Activated T-helper 1 cell treated with anti-CD3 and anti-CD28 coated beads, Interleukin-2, amount 50 U/mL, for 16 hours (primary cell): ENCODE measurements at places on chromosomes 2 and 18.

DNA sequence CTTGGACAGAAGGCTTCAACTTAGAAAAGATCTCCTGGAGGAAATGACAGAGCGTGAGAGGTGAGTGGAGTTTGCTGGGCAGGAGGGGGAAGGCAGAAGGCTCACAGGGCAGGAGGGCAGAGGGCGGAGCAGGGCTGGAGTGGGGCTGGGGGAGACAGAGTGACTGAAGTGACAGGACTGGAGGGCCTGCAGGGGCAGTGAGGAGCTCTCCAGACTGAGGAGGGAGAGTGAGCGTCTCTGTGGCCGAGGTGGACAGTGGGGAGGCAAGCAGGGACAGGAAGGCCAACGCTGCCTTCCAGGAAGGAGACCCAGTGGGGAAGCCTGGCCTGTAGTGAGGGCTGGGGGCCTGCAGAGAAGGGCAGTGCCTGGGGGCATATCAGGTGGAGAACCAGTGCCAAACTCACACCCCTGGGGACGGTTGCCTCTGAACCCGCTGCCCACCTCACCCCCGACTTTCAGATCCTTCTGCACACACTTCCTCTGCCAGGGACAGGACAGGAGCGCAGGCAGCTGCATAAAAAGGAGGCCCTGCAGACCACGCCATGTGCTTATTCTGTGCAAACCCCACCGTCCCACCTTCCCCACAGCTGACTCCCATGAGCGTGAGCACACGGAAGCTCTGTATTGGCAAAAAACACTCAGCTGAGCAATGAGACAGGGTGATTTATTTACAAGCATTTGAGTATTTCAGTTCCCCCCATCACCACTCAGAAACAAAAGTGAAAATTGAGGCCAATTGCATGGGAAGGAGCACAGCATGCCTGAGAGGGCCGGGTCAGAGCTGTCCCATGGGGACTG lies 244.3 kb downstream of the FAM210A start:
- no peak for DNase-seq

GRCh38 chr18:56516789-56517188 lies 121.6 kb downstream of the TXNL1 start:
- DNase-seq = no peak

GRCh38 chr2:67548317-67549201 lies 151.4 kb downstream of the ETAA1 start:
- no peak for DNase-seq

- no peak for DNase-seq
Measured at GRCh38 chr2:39023649-39024048, 97.2 kb downstream of the SOS1 start.

- no peak for DNase-seq
Measured at GRCh38 chr2:18833941-18834340, 244.6 kb upstream of the NT5C1B start.

- DNase-seq = no peak
Measured at GRCh38 chr2:127187081-127187775, 32.9 kb downstream of the CYP27C1 start.

DNA sequence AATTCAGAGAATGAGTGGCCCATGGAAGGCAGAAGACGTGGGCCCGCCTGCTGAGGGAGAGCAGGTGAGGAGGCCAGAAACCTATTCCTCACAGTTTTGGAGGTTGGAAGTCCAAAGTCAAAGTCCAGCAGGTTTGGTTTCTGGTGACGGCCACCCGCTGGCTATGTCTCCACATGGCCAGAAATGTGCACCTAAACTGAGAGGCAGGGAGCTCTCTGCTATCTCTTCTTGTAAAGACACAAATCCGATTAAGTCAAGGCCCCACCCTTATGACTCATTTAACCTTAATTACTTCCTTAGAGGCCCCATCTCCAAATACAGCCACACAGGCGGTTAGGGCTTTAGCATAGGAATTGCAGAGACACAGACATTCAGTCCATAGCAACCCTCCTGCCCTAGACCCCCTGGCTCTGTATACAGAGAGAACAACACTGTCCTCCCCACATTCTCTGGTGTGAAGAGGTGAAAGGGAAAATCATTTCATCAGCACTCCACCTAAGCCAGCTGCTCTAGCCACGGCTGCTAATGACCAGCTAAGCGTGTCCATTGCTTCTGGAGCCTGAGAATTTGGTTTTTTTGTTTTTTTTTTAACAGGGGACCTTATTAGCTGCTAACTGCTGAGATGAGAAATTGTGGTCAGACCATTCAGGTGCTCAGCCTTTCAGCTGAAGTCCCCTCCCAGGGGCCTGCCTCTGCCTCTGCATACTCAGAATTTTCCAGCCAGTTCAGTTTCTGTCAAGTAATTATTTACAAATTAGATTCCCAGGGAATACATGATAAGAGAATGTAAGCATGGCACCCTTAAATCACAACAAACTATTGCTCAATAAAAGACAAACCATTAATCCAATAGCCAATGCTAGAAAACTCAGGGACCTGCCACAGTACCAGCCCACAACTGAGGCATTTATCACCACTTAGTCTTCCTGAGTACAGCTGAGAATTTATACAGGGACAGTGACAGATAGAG lies 368.7 kb upstream of the ID2 start:
- no peak for DNase-seq

DNA sequence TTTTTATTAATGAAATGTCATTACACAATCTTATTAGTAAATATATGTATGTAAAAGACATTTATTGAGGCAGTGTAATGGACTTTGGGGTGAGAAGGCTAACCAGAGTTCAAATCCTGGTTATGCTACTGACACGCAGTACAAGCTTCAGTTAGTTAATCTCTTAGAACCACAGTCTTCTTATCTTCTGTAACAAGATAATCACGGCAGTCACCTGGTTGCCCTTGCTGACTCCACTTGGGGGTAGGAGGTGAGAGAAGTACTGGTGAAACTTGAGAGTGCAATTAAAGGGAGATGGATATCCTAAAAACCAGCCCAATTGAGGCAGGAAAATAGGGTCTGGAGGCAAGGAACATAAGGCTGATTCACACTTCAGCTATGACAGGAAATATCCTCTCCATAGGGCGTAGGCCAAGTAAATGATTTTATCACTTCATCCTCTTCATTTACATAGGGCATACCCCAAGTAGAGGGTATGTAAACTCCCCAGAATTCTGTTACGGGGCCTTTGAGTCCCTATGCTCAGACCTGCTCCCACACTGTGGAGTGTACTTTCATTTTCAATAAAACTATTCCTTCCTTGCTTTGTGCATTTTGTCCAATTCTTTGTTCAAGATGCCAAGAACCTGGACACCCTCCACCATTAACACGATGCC lies 21.3 kb downstream of the SKA1 start:
- DNase-seq = no peak

DNA sequence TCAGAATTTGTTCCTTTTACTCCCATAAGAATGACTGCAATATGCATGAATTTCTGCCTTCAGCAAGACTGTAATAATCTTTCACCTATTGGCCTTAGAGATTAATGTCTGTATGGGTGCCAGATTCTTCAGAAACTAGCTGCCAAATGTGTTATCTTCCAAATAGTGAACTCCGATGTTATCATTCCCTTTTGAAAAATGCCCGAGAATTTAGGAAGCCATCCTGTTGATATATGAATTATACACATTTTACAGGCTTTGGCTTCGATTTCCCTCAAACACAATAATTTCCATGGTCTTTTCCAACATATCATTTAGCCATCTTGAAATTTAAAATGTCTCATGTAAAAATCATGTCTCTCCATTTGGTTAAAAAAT lies 101.5 kb downstream of the ZNF521 start:
- DNase-seq = no peak

- DNase-seq = no peak
Measured at GRCh38 chr18:66621816-66622576, 18.1 kb upstream of the CDH19 start.

DNA sequence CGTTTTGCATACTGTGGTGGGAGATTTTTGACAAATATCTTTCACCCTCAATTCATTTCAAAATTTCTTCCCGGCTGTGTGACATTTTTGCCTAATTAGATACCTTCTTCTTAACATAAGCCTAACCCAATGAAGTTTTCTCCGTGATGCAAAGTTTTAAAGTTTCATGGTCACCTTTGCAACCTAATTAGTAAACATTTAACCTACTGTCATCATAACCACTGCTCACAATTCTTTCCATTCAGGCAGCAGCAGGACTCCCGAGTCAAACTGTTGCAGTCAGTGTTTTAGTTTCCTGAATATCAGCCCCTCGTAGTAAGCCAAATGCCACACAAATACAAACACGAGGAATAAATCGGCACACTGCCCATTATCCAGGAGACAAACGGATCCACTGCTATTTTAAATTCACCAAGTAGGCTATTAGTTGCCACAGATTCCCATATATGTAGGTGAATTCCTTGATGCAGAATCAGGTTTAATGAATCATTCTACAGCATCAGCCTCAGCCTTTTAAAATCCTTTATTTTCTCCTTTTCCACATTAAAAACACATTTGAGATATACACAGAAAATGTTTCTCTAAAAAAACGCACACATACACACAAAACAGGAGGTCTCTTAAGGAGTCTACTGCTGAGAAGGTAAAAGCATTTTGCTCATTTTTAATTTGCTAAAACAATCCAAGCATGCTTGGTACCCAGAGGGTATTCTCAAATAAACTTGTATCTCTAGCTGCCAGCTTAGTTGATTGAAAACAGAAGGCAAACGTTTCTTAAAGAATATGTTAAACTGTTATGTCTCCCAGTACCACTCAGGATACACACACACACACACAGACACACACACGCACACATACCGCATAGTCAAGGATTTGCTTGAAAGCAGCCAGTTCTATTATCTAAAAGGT lies 106.5 kb upstream of the KCTD1 start:
- DNase-seq = no peak

GRCh38 chr2:241111440-241111805 lies 9.3 kb upstream of the MTERF4 start:
- DNase-seq = no peak
